ENCODE measurements at places on chromosomes 1 and 21. TPM values are rescaled to one million over a fixed set of nuclear protein-coding genes. Genes with fewer than 3 reads are reported as not detected.

Gene ANGPTL3
- total RNA-seq: not detected

Gene CACNA1E
- total RNA-seq: not detected

Gene TIE1
- 67.9 TPM for total RNA-seq

Gene CAPN9
- not detected for total RNA-seq

Gene S100A5
- 0.66 TPM for total RNA-seq

Gene TSEN15
- total RNA-seq: 80.2 TPM

Gene DOP1B
- total RNA-seq: 21.6 TPM

Gene SPRR1B
- total RNA-seq: not detected

Gene ZFP69B
- total RNA-seq: 2.2 TPM

Gene RPS8
- total RNA-seq: 2,006 TPM

Gene KCNK2
- 15.9 TPM for total RNA-seq

Gene C1QTNF12
- 2.0 TPM for total RNA-seq

Gene PPP1R8
- total RNA-seq: 54.2 TPM

Gene KIF2C
- total RNA-seq: 21.6 TPM
